ENCODE measurements at places on chromosomes 7 and 10.

- DNase-seq: no peak
Measured at GRCh38 chr7:36071605-36072004, 81.4 kb upstream of the EEPD1 start.

- no peak for DNase-seq
Measured at GRCh38 chr10:23319835-23320234, 24.8 kb downstream of the C10orf67 start.

- no peak for DNase-seq
Measured at GRCh38 chr10:113158183-113158582, 208.1 kb downstream of the TCF7L2 start.

GRCh38 chr7:110973196-110973990 lies 117.5 kb upstream of the LRRN3 start:
- DNase-seq: no peak

DNA sequence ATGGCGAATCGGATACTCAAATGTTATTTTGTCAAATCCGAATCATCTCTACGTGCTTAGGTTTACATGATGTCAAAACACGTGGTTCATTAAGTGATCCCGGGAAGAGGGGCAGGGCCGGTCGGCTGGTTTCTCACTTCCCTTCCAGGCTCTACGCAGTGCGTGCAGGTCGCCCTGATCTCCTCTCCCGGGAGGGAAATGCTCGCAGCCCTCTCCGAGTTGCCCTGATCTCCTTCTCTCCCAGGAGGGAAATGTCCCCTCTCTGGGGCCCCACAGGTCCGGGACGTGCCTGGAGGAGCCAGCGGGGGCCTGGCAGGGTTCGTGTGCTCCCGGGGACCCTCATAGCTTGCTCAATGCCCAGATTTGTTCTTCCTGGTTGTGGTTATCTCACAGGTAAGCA lies 202.7 kb downstream of the DNAJB6 start:
- DNase-seq: no peak

GRCh38 chr10:47243791-47244190 lies 56.2 kb upstream of the GDF10 start:
- DNase-seq: no peak

- no peak for DNase-seq
Measured at GRCh38 chr7:139739863-139740597, 37.8 kb downstream of the HIPK2 start.

DNA sequence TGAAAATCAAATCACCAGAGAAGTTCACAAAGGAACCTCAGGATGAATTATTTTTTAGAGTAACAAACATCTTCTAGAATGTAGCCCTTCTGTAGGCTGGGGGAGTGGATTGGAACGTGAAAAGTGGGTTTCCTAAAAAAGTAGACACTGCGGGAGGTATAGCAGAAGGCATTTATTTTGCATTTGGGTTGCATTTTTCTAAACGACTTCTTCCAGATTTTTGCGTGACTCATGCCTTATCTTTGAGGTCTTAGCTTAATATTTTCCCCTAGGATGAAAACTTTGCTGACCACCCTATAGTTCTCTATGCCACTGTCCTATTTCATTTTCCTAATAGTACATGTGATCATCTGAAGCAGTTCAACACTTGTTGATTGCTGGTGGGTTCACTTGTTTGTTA lies 112.7 kb upstream of the JCAD start:
- DNase-seq: no peak

DNA sequence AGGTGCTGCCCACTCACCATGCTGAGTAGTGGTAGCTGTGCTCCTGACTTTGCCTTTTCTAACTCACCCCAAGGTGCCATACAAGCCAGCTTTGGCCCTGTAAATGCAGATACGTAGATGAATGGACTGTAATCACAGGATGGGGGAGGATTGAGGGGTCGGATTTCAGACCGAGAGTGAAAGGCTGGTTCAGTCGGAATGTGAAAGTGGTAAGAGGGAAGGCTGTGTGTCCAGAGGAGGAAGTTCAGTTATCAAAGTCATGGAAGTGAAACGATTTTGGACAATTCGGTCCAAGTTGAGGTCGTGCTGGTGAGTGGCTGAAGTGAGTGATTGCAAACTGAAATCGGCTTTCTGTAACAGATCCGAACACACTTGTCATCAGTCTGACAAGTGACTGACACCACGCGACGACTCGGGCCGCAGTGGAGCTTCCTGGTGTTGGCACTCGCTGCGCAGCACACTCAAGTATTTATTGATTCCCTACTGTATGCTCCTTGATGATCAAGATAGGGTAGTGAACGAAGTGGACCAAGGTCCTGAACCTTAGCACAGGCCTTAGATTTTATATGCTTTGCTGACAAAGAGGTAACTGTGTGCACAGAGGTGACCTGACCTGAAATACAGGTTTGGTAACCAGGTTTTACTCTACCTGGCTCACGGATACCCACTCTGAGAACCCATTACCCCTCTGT lies 10.5 kb downstream of the ZNF282 start:
- no peak for DNase-seq

GRCh38 chr7:82264783-82265305 lies 178.7 kb downstream of the CACNA2D1 start:
- no peak for DNase-seq

DNA sequence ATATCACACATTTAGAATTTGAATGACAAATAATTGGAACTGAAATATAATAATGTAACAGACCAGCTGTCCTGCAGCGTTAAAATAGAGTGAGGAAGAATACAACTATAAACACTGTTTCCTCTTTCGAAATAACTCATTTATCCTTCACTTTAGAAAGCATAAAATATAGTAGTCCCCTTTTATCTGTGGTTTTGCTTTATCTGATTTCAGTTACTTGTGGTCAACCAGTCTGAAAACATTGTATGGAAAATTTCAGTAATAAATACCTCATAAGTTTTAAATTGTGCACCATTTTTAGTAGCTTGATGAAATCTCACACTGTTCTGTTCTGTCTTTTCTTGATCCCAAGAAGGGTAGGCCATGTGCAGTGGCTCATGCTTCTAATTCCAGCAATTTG lies 31.7 kb downstream of the POLR1F start:
- no peak for DNase-seq

- peak; percentile 47 for DNase-seq
Measured at GRCh38 chr10:102644066-102644645, at the start of gene TRIM8. TSS of gene TRIM8 (plus strand) at chr10:102644479. CDS start at chr10:102644618, 139 bp downstream.

- DNase-seq: no peak
Measured at GRCh38 chr7:35714862-35715261, 19.9 kb upstream of the HERPUD2 start.

- DNase-seq: no peak
Measured at GRCh38 chr7:147411096-147411495, 1179.5 kb upstream of the C7orf33 start.

DNA sequence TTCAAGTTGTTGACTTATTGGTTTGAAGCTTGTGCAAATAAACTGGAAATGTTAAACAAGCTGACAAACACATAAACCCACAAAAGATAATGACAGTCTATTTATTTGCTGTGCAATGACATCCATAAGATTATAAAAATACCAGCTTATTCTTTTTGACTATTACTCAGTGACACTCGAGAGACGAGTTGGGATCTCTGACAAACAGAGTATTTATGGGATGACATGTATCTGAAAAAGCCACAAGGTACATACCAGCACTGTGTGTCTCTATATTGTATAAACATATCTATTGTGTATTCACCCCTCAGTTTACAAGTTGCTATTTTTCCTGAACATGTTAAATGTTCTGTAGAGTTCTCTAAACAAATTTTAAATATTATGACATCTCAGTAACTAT lies 88.9 kb downstream of the CHRM2 start:
- DNase-seq: no peak

DNA sequence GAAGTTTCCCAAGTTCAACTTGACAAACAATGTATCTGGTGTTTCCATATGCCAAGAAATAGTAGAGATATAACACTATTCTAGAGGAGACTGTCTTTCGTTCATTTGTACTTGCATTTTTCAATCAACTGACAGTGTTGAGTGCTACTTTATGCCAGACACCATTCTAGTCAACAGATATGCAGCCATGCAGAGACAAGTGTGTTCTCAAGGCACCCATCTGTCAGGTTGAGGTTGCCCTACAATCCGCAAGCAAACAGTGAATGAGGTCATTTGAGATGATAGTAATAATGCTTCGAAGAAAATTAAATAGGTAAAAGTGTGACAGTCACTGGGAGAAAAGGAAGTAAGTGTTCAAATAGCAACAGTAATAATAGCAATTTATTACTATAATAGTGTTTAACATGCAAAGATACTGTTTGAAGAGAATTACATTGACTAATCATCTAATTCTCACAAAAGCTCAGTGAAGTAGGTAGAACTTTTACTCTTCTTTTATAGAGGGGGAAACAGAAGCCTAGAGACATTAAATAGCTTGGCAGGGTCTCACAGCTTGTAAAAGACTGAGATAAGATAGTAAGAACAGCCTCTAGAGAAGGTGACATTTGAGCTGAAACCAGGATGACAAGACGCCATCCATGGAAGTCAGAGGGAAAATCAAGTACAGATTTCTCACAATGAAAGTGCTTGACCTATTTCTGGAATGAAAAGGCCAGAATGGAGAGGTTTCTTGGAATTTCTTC lies 936.9 kb downstream of the SORCS3 start:
- DNase-seq: no peak

DNA sequence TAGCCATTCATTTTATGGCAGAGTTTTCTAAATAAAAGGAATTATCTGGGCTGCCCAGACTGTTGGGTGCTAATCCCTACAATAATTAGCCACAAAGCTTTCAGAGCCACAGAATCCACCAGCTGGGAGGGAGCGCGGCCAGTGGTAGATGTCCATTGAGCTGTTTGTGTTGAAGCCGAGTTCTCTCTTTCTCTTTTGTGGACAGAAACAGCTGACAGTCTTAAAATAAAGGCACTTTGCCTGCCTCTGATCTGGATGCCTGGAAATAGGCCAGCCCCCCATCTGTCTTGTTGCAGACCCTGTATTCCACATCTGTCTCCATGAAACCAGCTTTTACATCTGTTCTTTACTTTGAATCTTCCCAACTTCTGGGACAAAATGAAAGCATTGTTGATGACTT lies 66.1 kb downstream of the MTPN start:
- DNase-seq: no peak

- DNase-seq: no peak
Measured at GRCh38 chr10:95414016-95414830, 123.4 kb upstream of the PDLIM1 start.

DNA sequence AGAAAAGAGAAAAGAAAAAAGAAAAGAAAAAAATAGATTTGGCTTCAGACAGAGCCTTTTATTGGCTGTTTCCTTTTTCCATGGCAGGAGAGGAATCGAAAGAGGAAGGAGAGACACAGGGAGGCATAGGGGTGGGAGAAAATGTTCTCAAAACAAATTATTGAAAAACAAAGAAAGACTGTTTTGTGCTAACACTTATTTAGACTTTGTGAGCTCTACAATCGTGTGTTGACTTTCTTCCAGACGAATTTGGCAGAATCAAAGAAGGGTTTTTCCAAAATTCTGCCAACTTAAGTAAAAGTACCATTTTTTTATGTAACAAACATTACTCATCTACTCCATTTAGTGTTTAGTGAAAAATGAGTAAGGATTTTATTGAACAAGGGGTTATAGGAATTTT lies 982.2 kb downstream of the REEP3 start:
- DNase-seq: no peak

- no peak for DNase-seq
Measured at GRCh38 chr7:19815546-19815945, 42.1 kb upstream of the TMEM196 start.

- DNase-seq: no peak
Measured at GRCh38 chr10:98617906-98618520, 171.3 kb upstream of the HPS1 start.

- DNase-seq: peak; percentile 16
Measured at GRCh38 chr10:47311193-47311931, 10.9 kb upstream of the GDF2 start.

DNA sequence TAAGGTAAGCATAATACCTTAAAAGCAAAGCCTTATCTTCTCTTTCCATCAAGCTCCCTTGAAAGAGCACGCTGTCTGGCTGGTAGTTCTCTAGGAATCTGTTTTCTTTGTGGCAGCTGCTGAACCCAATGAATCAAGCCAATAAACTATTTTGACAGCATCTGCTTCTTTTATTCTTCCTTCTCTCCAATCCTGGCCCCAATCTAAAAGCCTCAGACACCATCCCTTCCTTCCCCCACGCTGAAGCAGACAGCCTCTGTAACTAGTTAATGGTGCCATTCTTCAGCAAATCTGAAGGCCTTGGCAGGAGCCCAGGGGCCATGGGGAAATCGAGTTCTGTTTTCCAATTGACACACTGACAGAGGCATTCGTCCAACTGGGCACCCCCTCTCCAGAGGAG lies 186.6 kb upstream of the LYZL1 start:
- no peak for DNase-seq

GRCh38 chr10:91378061-91378460 lies 32.1 kb upstream of the HECTD2 start:
- no peak for DNase-seq
